ENCODE measurements at places on chromosomes 3 and 15. TPM values are rescaled to one million over a fixed set of nuclear protein-coding genes. Genes with fewer than 3 reads are reported as not detected.
A peak's percentile ranks its signal among the peaks of the same experiment; 100 is the strongest.

DNA sequence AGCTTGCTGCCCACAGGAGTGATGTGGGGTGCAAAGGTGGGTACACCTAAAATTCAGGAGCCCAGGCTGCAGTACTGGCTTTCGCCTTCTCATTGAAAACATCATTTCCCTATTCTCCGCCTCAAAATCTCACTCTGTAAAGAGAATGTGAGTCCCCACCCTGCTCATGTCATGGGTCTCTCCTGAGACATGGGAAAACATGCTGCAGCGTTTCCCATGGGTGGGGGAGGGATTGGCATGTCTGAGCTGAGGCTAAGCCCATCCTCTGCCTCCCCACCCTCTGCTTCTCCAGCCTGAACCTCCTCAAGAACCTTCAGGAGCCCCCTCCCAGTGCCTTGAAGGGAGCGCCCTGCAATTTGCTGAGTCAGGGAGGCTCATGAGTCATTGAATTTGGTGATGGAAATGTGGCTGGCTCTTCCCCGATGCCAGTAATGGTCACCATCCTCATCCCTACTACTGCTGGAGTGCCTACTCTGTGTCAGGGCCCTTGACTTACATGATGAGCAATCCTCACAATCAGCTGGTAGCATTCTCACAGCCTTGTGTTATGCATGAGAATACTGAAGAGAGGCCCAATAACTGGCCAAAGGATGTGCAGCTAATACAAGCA, 28.8 kb downstream of the WNT5A start:
- peak; percentile 68 for DNase-seq

GRCh38 chr3:71850654-71851053, 65.7 kb upstream of the PROK2 start:
- no peak for DNase-seq

DNA sequence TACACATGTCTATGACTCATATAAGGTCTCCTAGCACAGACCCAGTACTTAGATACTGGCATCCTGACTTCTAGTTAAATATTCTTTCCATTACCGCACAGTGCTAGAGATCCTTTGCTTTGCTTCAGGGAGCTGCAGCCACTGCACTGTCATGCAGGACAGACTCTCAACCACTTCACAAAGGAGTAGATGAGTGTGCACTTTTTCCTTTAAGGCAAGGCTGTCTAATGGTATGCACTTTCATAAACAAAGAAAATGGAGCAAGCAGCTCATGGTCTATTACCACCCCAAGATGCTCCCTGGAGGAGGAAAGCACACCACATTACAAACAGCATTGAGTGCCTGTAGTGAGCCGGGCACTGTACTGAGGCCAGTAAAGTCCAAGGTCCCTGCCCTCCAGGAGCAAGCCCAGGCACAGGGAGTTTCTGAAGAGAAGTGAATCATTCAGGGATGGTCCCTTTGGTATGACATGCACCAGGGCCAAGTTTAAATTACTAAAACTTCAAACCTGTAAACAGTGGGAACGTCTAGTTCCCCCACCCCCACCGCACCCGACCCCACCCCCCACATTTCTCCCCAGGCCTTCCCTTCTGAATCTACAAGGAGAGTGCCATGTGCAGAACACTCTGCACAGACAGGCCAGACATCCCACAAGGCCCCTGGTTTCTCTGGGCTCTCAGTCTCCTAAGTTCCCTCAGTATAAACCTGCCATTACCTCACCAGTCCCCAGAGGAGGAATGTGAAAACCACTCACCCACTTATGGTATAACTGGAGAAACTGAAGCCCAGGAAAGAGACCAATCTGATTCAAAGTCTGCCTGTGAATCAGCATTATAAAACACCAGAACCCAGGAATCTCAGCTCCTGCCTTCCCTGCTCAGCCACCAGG, 107.8 kb upstream of the BCL6 start:
- DNase-seq = no peak

DNA sequence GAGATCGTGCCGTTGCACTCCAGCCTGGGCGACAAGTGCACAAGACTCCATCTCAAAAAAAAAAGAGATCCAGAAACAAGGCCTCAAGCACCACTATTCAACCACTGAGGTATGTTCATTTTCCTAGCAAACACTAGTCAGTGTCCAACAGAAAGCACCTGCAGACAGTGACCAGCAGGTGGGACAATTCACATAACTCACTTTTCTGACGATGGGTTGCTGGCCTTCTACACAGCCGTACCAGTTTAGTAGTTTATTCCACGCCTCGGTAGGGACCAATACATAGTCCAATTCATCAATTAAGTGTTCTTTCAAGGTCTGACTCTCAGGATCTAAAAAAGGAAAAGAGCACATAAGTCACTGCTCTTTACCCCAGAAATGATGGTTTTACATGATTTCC, 12.4 kb downstream of the USP4 start:
- DNase-seq = no peak

DNA sequence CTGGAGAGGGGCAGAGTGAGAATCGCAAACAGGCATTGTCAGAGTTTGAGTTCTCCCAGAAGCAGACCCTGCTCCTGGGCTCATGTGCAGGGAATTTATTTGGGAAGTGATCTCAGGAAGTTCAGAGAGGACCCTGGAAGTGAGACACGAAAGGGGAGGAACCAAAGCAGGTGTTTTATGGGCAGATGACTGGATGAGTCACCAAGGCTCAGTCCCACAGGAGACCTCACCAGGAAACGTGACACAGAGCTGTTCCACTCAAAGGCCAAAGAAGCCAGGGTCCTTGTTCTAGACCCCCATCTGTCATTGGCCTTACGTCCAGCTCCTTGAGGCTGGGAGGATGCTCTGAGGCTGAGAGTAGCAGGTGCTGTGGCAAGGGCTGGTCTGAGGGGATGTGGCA, 43.4 kb upstream of the SEC22A start:
- peak; percentile 72 for DNase-seq

- DNase-seq = no peak
These were observed 24.3 kb upstream of the CAV3 start for GRCh38 chr3:8709287-8709686.

DNA sequence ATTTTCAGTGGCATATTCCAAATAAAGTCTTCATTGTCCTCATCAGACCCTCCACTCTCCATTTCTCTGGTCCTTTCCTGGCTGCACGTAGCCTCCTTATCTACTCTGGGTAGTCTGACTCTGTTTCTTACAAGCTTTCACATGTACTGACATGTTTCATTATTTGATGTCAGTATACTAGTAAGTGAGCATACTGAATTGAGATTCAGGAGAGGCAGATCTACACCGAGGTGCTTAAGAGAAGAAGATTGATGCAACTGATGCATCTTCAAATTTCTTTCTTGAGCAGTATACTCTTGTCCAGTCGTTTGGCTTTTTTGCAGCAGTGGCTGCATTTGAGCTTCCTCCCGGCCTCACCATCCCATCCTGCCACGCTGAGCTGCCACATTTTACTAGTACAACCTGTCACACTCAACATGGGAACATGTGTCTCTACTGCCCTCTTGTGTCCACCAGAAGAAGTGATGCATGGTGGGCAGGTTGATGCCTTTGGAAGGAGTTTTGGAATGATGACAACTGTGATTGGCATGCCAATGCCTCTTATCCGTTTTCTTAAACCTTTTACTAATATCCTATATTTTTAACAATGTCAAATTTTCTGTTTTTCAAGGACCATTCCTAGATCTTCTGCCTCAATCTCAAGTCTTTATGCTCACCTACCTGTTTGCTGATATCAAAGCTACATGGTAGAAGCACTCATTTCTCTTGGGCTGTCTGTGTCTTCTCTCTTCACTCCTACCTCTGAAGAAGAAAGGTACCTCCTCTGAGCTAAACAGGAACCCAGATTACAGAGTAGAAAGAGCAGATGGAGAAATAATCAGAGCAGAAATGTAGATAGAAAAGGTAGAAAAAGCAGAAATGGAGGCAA, 38.7 kb downstream of the GUCA1C start:
- DNase-seq = peak; percentile 74

GRCh38 chr3:57132674-57133073, 32.5 kb downstream of the IL17RD start:
- DNase-seq = no peak

- DNase-seq = no peak
These were observed 18.7 kb upstream of the SKIL start for GRCh38 chr3:170338690-170339340.

DNA sequence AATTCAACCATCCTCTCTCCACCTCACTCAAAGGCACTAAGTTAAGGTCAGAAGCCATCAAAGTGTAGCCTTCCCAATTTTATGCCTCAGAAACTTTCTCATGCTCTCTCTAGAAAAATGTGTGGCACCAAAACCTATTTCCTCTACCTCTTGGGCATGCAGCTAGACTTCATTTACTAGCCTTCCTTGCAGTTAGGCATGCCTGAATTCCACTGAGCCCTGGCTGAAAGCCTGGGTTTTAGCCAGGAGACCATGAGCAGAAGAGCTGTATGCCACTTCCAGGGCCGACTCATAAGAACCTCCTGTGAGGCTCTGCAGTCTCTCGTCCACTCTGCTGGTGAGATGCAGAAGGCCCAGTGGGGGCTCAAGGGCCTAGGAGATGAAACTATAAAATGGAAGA, 145.0 kb downstream of the MYLK start:
- no peak for DNase-seq

DNA sequence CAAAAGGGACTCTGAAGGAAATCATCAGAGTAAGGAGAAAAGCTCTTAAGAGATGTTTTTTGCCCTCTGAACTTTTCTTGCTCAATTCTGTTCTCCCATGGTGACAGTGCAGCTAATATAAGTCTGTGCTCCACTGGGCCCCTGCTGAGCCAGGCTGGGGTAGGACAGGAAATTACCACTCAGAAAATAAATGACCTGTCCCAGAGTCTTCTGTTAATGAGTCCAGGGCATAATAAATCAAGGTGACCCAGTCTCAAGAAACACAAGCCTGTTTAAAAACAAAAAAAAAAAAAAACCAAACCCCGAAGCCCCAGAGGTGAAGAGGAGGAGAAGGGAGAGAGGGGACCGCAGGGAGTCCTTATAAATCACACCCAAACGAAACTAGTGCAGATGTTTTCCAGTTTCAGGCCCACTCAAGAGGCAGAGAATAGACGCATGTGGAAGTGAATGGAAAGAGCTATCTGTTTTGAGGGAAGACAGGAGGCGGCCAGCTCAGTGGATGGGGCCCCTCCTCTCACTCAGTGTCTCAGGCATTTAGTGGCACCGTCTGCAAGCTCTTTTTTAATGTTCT, 59.8 kb upstream of the BOC start:
- DNase-seq = peak; percentile 32

DNA sequence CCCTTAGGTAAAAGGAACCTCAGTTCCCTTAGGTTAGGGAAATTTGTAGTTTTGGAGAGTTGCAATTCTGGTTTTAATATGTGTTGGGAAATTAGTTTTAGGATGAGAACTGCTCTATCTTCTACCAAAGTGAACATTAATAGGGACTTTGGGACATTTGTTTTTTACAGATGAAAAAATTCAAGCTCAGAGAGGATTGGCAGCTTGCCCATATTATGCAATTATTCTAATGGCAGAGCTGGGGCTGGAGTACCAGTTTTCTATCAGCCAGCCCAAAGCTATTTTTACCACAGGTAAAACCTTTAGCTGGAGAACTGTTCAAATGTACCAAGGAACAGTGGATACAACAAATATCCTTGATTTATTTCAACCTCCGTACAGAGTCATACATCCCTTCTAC, 127.0 kb downstream of the CPNE4 start:
- DNase-seq = no peak

DNA sequence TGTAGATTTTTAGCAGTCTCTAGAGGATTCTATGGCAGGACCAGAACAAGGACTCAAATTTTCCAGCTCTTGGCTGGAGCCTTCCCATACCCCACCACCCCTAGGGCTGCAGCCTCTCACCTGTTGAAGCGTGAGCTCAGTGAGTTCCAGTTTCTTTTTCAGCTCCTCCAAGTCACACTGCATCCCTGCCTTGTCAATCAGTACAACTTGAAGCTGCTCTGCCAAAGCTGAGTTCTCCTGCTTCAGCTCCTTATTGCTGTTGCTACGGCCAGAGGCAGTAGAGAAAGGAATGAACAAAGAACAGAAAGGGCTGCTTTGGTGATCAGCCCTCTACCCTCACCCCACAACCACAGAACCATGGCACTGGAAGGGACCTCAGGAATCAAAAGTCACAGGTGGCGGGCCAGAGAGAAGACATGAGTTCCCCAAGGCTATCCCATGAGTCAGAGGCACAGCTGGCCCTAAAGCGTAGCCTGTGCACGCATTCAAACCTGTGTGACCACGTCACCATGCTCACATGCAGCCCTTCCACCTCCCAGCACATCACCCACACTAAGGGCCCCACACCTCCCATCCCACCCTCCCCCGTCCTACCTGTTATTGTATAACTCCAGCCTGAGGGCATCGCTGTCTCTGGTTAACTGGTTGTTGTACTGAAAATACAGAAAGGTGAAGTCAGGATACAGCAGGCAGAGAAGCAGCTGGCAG, 83.3 kb upstream of the C2CD4B start:
- no peak for DNase-seq

DNA sequence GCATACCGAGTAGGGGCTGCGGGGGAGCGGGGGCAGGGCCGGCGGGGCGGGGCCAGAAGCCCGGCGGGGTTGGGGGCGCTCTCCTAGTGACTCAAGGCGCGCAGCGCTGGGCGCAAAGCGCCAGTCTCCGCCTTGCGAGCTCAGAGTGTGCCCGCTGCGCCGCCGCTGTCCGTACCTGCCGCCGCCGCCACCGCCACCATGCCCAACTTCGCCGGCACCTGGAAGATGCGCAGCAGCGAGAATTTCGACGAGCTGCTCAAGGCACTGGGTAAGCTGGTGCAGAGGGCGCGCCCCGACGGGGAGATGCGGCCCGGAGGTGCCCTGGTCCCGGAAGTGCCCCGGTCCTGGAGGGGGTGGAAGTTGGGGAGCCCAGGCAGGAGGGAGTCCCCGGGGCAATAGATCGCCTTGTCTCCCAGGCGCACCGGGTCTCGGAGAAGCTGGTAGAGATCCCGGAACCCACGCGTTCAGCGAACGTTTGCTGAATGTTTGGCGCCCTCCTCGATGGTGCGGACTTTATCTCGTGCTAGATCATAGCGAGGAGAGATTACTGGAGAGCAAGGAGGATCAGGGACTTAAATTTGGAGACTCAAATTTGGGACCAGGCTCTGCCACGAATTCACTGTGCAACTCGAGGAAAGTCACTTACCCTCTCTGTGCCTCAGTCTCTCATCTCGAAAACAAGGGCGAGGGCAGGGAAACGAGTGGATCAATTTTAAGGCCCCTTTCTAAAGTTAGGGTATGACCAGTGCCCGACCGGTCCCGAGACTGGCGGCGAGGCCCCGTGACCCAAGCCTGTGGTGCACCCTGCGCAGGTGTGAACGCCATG, at the start of gene CRABP1:
Gene CRABP1, plus strand, starts transcription at position 123 of the 826 bp plus-strand sequence. Its CDS starts 76 bp downstream, at position 199.
- no peak for DNase-seq

DNA sequence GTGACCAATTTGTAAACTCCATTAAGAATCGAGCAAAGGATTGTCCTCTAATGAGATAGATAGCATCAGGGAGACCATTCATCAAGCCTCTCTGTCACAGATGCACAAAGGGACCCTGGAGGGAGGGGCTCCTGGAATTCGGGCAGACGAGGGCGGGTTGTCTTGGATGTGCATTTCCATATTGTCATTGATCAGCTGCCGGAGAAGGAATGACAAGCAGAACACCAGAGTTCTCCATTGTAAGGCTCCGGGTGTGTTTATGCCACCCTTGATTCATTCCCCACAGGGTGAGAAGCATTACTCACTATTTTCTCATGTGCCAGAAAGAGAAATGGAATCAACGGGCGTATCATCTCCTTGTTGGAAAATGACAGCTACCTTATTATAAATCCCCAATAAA, 167.5 kb downstream of the EBLN2 start:
- DNase-seq = no peak

GRCh38 chr15:73684581-73685455, 635 bp downstream of the CD276 start:
- DNase-seq = peak; percentile 28

- DNase-seq = no peak
These were observed 64.9 kb downstream of the CMSS1 start for GRCh38 chr3:99882436-99883137.

The PRSS50 gene
- not detected for total RNA-seq

The IRAK2 gene
- 9.1 TPM for total RNA-seq

The ROBO1 gene
- total RNA-seq = 14.2 TPM

Data from HT1080 (cell line).